ENCODE measurements at places on chromosomes 11 and 22.
A peak's percentile ranks its signal among the peaks of the same experiment; 100 is the strongest.

- DNase-seq: peak; percentile 57
These were observed 10.4 kb upstream of the SLCO2B1 start for GRCh38 chr11:75140269-75141138.

DNA sequence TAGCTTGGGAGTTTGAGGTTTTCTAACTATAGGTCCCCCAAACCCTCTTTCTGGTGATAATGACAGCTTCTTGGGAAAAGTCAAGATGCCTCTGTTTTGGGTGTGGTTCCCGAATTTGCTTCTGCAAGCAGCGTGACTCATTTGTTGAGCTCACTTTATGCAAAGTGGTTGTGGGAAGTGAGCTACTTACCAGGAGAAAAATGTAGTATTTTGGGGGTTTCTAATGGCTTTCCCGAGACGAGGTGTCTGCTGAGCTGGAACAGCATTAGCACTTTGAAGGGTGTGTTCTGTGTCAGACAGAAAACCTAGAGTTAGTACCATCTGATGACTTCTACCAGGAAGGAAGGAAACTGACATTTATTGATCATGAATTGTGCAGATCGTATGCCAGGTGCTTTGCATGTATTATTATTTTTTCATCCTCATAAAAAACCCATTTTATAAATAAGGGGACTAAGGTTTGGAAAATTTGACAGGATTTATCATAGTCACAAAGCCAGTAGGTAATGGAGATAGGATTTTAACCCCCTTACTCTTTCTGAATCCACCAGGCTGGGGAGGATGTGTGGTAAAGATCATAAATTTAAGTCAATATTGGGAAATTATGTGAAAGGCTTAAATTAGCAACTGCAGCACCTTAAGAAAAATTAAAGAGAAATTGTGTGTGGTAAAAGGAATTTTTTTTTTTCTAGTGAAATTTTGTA, 108.8 kb upstream of the CD44 start:
- DNase-seq: no peak

GRCh38 chr22:22752556-22753477, 108.4 kb downstream of the GGTLC2 start:
- no peak for DNase-seq

GRCh38 chr22:35638001-35638400, 10.2 kb upstream of the APOL6 start:
- no peak for DNase-seq

GRCh38 chr11:12958986-12959385, 50.1 kb upstream of the RASSF10 start:
- DNase-seq: no peak

- DNase-seq: no peak
These were observed 47.0 kb upstream of the SUSD2 start for GRCh38 chr22:24134090-24134846.

DNA sequence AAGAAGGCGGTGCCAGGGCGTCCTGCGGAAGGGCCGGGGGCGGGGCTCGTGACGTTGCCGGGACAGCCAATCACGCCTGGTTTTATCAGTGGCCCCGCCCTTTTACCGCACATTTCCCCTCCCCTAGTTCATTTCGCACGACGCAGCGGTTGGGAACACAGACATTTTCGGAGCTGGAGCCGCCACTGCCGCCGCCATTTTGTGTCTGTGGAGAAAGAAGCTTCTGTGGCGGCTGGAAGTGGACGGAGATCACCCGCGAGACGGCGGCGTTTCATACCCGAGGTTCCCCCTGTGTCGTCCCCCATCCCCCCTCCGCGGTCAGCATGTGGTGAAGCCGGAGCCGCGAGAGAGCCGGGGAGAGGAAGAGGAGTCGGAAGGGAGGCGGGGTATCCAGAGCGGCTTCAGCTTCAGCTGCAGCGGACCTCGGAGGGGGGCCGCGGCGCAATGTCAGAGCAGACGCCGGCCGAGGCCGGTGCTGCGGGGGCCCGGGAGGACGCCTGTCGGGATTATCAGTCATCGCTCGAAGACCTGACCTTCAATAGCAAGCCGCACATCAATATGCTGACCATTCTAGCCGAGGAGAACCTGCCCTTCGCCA, at the start of gene PCF11:
Gene PCF11 (plus strand): TSS at position 136 of the 598 bp plus-strand sequence. CDS start 309 bp downstream, at position 445.
- DNase-seq: no peak

DNA sequence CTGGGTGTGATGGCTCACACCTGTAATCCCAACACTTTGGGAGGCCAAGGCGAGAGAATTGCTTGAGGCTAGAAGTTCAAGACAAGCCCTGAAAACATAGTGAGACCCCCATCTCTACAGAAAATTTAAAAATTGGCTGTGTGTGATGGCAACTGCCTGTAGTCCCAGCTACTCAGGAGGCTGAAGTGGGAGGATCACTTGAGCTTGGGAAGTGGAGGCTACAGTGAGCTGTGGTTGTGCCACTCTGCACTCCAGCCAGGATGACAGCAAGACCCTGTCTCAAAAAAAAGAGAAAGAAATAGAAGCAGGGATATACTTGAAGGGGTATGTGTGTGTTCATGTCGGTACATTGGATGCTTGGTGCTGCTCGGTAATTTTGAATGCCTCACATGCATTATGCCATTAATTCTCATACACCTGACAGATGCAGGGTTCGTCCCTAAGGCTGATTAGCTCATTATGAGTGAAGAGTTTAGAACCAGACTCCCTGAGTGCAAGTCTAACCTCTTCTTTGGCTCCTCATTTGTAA, 14.0 kb downstream of the CRKL start:
- no peak for DNase-seq

- DNase-seq: no peak
These were observed 20.0 kb downstream of the POLR3H start for GRCh38 chr22:41524251-41524661.

GRCh38 chr11:94125407-94126115, 3.1 kb upstream of the PANX1 start:
- no peak for DNase-seq

- DNase-seq: no peak
These were observed 1.7 kb downstream of the ZBED4 start for GRCh38 chr22:49855251-49855911.

DNA sequence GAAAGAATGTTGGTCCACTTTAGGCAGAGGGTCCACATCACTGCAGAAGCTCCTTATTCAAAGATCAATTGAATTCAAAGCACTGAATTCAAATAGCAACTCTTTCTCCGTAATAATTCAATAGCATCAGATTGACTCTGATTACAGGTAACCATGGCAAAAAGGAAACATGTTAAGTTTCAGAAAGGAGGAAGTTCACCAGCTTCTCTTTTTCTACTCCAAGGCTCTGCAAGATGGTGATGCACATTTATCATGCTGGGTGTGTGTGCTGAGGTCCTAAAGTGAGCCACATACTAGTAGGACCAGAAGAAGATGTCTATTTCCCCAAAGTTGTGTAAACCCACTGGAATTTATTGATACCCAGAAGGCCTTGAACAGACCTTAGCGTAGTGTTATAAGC, 18.0 kb upstream of the DRD2 start:
- no peak for DNase-seq

DNA sequence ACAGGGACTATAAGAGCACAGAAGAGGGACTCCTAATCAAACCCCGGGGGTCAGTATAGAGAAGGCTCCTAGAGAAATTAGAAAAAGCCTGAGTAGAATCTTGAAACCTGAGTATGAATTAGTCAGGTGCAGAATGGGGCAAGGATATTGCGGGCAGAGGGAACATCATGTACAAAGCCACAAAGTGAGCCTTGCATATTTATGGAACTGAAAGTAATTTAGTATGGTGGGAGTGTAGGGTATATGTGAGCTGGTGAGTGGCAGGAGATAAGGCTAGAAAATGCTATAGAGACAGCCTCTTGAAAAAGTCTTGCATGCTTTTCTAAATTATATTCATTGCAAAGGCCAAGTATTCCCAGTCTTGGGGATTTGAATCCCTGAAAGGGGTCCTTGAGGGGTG, 93.7 kb downstream of the STIM1 start:
- no peak for DNase-seq

GRCh38 chr22:40631925-40632324, 4.6 kb downstream of the MRTFA start:
- DNase-seq: no peak

- DNase-seq: no peak
These were observed 13.7 kb downstream of the ARAP1 start for GRCh38 chr11:72738199-72739141.

DNA sequence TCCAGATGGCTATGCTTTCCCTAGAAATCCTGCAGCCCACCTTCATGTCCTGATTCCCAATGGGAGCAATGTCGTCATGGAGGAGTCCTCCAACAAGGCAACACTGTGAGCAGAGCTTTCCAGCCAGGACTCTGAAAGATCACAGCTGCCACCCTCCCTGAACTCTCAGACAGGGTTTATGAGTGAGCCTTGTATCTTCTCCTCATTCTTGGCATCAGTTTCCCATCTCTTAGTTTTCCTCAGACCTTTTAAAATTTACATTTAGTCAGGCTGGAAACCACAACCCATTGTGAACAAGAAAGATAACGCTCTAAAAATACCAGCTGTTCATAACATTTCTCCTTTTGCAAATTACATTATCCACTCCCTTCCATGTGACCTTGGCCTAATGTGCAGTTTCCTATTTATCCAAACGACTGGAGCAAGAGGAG, 15.6 kb upstream of the LYVE1 start:
- DNase-seq: no peak

DNA sequence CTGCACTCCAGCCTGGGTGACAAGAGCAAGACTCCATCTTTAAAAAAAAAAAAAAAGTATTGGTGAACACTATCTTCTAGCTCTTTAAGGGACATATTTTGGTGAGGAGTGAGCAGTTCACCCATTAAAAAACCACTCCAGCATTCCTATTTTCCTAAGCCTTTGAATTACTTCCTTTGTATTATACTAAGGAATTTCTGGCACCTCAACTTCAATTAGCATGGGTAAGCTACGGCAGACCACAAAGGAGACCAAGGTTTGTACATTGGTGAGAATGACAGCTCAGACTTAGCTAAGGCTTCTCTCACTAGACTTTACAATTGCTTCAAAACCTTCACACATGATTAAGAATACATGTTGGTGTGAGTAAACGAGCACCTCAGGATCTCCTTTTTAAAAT, 57.0 kb upstream of the BIRC3 start:
- no peak for DNase-seq

DNA sequence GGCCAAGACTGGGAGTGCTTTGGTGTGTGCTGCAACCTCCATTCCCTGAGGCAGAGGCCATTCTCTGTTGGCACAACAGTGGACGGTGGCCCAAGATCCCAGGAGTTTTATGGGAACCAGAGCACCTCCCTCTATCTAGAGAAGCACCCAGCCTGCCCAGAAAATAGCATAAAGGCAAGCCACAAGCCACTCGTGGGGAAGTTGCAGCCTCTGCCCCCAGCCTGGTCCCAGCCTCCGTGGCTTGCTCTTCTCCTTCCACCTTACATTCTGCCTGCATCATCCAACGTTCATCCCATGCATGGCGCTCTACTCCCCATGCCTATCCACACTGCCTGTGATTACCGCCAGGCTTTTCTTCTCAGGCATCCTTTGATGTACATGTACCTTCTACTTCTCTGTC, 15.8 kb downstream of the IL17RA start:
- no peak for DNase-seq

DNA sequence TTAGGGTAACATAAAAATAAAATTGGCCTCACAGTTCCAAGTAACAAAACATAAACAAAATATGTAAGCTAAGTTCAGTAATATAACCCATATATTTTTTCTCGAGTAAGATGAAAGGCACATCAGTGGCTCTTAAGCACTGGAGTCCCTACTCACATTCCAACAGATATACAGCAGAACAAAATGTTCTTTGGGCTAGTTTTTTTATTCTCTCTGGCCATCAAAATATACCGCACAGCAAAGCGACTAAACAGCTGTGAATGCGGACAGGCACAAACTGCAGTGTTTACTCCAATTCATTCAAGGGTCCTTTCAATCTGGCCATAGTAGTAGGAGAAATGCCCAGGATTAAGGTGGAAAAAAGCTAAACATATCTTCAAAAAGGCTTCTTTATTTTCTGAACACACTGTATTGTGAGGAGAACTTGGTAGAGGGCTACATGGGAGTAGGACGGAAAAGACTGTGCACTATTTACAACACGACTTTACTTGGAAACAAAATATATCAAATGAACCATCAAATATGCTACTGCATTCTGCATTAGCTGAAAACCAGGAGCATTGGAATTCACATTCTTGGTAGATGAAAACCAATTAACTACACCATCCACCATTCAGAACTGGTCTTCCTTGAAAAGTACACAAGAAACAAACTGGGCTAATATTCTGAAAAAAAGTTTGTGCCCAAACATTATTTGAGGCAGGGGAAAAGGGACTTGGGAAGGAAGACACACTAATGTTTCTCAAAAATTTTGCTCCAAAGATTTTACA, 4.4 kb downstream of the CDON start:
- DNase-seq: no peak

- DNase-seq: no peak
These were observed 2.9 kb downstream of the PKNOX2 start for GRCh38 chr11:125167292-125167953.

DNA sequence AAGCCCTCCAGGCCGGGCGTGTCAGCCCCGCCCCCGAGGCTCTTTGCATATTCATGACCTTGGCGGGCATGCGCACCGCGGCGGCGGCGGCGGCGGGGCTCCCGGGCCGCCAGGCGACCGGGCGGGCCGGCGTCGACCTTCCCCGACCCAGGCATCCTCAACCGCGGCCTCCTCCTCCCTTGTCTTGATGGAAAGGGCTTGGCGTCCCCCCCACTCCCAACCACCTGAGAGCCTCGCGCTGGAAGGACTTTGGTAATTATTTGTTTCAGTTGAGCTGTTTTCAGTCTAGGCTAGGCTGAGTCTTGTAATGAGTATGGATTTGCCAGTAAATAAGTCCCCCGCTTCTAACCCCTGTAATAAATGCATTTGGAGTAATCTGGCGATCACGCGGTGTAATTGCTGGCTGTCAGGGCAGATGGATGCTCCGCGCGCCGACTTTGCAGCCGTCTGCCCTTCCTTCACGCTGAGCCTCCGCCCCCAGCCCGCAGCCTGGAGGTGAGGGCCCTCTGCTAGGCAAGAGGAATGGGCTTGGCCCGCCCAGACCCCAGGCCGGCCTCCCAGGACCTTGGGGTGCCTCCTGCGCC, 25.2 kb downstream of the FLRT1 start:
- peak; percentile 40 for DNase-seq

DNA sequence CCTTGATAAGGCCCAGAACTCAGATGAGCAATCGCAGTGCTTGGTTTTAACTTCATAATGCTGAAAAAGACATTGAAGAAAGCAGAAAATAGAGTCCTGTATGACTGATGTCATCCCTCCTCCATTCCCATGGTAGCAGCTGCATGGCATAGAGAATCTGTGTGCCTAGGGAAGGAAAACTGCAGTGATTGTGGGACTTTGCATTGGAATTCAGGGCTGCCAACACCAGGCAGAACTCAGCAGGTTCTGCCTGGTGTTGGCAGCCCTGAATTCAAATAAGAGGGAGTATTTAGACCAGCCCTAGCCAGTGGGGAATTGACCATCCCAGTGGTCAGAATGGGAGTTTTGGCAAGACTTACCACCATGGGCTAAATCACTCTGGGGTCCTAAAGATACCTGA, 1016.0 kb downstream of the FAM181B start:
- no peak for DNase-seq

DNA sequence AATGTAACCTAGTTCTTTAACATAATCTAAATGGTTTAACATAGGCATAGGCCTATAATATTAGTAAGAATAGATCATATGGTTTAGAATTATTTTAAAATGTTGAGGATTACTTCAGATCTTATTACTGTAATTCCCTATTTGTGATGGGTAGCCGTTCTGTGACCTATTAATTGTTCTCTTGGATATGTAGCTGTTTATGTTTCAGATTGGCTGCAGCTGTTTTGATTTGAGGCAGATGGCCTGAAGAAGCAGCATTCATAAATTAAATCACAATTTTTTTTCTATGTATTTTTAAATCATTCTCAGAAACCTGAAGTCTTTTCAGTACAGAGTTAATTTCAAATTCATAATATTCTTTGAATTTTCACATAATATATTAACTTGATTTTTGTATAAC, 104.5 kb downstream of the PDE3B start:
- DNase-seq: no peak

- no peak for DNase-seq
These were observed 3.9 kb upstream of the NUP160 start for GRCh38 chr11:47852053-47852452.

All from stimulated activated CD4-positive, alpha-beta T cell treated with anti-CD3 and anti-CD28 coated beads, Interleukin-1b, Interleukin-23, amount 100 ng/mL, for 24 hours (primary cell).